ENCODE measurements at places on chromosomes 7 and 10.
A peak's percentile ranks its signal among the peaks of the same experiment; 100 is the strongest.

GRCh38 chr10:79348640-79348988 is 1.3 kb downstream of the PPIF start:
- no peak for DNase-seq

- DNase-seq = no peak
Measured at GRCh38 chr7:76217942-76218566, 16.4 kb downstream of the SRRM3 start.

GRCh38 chr7:34190299-34190698 is 285.0 kb downstream of the BMPER start:
- no peak for DNase-seq

DNA sequence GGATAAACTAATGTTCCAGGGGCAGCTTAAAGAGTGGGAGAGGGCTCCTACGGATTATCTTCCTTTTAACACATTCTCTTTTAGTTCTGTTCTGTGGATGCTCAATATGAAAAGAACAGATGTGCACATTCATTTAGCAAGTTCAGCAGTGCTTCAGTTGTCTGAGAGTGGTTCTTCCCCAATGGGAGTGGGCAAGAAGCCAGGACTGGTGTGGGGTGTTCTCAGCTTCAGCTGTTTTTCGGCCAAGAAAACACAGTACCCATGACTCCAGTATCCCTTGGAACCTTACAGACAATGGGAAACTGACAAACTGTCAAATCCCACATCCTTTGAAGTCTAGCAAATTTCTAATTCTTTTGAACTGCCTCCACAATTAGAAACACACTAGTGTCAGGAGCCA is 71.5 kb upstream of the LRRC17 start:
- DNase-seq = no peak

DNA sequence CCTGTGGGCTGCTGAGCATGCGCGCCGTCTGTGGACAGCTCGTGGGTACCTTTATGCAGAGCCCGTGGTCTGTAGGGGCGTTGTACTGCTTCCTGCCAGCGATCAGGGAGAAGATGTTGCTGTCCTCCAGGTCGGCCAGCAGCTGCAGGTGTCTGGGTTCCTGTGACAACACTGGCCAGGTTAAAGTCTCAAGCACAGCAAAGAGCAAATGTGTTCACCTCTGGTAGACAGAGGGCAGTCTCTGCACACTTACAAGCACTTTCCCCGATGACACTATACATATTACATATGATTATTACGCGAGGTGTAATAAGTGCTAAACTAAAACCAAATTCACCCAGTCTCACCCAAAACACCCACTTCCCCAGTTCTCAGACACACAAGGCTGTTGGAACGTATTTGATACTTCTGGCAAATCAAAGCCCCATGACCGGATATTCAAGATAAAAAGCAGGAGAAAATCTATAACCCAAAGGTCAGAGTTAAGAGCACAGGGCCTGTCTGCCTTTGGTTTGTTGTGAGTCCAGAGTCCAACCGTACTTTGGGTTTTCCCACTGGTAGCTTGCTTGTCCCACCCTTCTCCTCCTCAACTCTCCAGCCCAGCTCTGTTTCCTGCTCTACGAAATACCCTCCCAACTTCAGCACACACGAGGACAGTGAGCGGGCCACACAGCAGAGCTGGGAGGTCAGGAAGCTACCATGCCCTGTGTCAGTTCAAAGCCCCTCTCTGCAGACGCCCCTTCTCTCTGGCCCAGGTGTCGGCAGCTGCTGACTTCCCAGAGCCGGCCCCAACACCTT is 49.7 kb upstream of the DDC start:
- DNase-seq = no peak

GRCh38 chr7:22001345-22002004 is 55.8 kb upstream of the CDCA7L start:
- peak; percentile 49 for DNase-seq

- DNase-seq = no peak
Measured at GRCh38 chr10:18532881-18533535, 118.4 kb downstream of the NSUN6 start.

- DNase-seq = no peak
Measured at GRCh38 chr7:39168403-39169098, 190.8 kb downstream of the POU6F2 start.

GRCh38 chr7:25216837-25217236 is 11.4 kb downstream of the NPVF start:
- peak; percentile 9 for DNase-seq

DNA sequence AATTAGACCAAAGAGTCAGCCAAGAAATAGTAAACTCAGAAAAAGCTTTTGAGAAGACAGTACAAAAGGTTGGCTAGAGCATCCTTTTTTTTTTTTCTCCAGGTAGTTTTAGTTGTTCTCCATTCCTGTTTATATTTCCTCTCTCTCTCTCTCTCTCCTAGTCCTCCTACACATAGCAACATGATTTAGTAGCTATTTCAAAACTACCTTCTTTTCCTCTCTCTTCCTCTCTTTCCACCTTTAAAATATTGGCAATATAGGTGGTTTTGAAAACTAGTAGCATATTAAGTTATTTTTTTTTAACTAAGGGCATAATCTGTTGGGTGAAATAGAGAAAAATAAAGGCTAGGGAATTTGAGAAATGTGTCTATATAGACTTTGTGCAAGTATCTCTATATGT is 5.0 kb downstream of the SKIDA1 start:
- DNase-seq = no peak

- no peak for DNase-seq
Measured at GRCh38 chr7:94883616-94884015, 23.8 kb upstream of the PPP1R9A start.

DNA sequence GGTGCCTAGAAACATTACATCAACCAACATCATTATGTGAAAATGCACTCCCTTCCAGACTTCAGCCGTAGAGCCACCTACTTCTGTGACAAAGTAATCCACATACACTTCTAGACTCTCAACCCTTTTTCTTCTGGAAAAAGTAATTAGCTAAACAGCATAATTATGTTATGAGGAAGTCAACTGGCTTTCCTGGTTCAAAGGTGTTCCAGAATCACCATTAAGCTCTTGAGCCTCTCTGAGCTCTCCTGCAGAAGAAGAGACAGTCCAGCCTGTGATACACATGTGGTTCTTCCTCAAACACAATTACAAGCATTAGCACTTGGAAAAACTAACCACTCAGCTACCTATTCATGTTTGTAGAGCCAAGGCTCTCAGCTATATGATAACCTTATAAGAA is 52.5 kb downstream of the TNS3 start:
- no peak for DNase-seq

DNA sequence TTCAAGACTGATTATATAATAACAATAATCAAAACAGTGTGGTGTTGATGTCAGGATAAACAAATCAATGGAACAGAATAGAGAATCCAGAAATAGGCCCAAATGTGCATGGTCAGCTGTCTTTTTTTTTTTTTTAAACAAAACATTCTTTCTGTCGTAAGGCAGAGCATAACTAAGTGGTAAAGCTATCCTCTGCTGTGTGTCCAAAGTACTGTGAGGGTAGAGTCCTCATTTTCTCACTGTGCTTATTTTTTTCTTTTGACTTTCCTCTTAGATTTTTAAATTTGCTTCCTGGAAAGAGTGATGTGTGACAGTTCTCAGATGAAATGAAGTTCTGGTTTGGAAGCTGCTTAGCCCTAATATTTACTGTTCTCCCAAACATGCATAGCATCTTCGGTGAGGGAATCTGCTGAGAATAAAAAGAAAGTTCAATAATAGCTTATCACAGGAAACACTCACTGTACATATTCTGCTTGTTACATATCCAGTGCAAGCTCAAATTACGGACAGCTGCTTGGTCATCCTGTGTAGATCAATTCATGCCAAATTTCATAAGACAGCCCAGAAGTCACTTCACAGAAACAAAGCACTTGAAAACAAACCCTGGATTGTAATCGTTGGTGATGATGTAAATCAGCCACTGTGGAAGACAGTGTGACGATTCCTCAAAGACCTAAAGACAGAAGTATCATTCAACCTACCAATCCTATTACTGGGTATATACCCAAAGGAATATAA is 423.9 kb downstream of the NEBL start:
- DNase-seq = no peak

GRCh38 chr7:1520539-1521234 is 9.8 kb upstream of the MAFK start:
- DNase-seq = no peak

- DNase-seq = no peak
Measured at GRCh38 chr7:128188396-128189230, 52.5 kb upstream of the LEP start.

DNA sequence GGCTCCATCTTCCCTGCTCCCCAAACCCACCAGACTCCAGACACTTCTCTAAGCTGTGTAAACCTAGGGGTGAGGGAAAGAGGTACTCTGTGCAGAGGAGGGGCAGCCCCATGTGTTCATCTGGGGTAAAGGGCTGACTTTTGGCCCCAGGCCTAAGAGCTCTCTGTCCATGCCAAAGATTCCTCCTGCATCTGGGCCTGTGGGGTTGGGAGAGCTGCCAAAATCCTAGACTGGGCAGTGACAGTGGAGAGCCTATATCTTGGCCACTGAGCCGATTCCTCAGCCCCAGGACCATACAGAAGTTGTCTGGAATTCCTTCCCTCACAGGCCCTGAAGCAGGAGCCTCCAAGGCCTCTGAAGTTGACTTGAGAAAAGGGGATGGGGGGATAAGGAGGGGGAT is 25.3 kb upstream of the LEP start:
- DNase-seq = no peak
